ENCODE measurements at places on chromosomes 3 and 15. TPM values are rescaled to one million over a fixed set of nuclear protein-coding genes. Genes with fewer than 3 reads are reported as not detected.

ZNF639 gene
- total RNA-seq = 23.5 TPM

RAB6B gene
- total RNA-seq = 3.9 TPM

DNA sequence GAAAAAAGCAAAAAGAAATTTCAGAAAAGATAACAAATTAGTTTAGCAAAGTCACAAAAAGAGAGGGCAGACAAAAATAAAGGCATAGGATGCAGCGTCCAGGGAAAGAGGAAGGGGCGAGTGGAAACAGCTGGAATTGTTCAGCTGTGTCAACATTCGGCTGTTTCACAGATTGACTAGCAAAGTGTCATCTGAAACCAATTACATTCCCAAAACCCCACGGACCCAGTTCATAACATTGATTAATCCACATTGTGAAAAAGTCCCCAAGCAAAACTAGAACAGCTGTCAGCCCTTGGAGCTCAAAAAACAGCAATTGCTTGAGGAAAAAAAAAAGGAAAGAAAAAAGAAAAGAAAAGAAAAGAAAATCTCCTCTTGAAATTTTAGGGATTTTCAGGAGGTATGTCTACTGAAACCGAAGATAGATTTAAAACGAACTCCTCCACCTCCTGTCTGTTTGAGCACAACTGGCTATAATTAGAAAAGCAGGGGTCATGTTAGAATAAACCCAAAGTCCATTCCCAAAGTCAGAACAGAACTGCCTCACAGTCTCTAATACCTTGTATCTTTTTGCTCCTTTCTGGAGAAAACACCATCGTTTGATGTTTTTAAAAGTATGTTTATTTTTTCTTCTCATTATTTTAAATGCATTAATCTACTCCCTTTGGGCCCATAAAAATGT is 159.6 kb downstream of the RORA start:
- DNase-seq = no peak

- DNase-seq = no peak
Observed at GRCh38 chr3:74200952-74201351, 413.5 kb downstream of the CNTN3 start.

DNA sequence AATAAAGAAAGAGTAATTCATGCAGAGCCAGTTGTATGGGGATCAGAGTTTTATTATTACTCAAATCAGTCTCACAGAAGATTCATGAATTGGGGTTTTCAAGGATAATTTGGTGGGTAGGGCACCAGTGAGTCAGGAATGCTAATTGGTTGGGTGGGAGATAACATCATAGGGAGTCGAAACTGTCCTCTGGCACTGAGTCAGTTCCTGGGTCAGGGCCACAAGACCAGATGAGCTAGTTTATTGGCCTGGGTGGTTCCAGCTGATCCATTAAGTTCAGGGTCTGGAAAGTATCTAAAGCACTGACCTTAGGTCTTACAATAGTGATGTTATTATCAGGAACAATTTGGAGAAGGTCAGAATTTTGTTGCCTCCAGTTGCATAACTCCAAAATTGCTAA is 998.6 kb upstream of the EPHA6 start:
- DNase-seq = no peak

- peak; percentile 3 for DNase-seq
Observed at GRCh38 chr3:48409291-48410201, 20.3 kb downstream of the PLXNB1 start.

DNA sequence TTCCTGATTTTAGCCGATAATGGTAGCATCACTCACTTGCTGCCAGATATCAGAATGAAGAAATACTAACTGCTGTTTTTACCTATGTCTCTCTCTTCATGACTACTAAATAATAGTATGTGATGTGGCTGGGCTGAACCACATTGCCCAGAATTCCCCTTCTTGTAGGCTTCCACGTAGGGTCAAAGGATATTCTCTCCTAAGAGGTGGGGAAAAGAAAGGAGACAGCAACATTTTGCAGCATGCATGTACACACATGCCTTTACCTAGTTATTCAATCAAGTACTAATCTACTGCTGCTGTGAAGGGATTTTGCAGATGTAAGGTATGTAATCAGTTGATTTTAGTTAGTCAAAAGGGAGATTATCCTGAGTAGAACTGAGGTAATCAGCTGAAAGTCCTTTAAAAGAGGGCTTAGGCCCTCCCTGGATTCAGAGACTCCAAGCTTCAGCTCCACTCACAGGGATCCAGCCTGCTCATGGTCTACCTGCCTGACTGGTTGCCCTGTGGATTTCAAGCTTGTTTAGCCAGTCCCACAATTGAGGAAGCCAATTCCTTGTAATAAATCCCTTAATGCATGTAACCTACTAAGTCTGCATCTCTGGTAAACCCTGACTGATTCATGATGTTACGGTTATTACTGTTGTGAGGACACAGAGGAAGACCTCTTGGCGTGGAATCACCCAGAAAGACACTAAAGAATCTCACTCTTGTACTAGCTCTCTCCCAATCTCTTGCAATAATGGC is 20.4 kb downstream of the PLD1 start:
- DNase-seq = no peak

DNA sequence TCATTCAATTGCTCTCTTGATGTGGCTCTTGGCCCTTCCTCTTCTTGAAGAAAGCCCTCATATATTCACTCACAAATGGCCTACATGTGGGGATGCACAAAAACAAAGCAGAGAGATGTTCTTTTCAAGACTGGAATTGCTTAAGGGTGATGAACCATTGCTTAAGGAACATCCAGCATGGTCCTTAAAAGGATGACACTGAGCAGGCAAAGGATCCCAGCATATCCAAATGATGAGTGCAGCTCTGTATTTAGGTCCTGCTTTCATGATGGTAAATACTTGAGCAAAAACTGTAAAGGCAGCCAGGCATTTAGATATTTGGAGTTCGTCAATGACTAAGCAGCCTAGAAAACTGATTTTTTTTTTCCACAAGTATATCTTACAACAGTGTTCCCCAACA is 173.8 kb upstream of the ARRDC4 start:
- no peak for DNase-seq

DNA sequence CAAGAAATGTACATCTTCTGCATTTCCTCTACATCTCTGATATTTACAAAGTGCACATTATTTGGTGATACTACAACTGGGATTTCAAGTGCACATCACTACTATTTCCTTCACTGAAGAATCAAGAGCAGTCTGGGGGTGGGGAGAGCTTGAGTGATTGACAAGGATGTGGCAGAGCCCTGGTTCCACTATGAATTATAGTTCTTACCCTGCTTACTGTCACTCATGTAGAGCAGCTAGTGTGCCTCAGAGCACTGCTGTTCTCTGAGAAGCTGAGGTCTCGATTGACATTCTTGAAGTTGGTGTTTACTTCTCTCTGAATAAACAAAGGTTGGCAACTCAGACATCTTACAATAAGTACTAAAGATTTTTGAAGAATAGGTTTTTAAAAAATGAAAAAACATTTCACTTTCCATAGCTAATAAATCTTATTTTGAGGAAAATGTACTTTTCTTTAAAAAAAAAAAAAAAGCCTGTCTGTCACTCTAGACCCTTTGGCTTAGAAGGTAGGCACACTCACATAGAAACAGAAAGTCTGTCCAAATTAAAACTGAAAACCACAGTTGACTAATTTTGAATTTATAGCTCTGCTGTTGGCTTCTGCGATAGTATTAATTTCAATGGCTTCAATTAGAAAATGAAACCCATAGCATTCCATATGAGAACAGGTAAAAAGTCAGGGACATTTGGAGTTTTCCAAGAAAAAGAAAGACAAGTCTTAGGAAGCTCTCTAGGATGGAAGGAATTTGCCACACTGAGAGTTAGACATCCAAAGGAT is 5.6 kb downstream of the GREM1 start:
- no peak for DNase-seq

- no peak for DNase-seq
Observed at GRCh38 chr3:22979581-22979980, 223.5 kb upstream of the UBE2E2 start.

- DNase-seq = no peak
Observed at GRCh38 chr3:188059351-188059750, 94.6 kb upstream of the LPP start.

DNA sequence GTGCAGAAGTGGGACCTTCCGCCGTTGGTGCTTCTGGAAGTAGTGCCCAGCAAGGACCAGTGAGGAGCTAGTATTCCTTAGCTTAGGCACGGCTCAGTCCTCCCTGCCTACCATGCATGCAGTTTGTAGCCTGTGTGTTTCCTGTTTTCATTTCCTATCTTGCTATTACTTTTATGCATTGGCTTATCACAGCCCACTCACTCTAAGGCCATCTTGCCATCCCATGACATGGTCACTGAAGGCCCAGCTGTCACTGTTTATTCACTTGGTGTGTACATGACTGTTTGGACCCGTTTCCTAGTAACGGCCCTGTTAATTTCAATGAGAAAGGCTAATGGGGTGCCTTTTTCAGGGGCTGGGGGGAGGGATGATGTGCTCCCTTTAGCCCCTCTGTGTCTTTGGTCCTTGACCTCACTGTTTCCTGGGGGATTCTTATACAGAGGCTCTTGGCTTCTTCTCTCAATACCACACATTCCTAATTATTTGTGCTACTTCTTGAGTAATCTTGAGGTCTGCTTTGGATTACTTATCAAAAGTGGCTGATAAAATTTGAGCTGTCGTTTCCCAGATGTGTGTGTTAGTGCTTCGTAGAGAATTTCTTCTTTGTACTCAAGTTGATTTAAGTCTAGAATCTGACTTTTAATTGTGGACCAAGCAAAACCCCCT is 24.5 kb upstream of the TRAK1 start:
- no peak for DNase-seq

GRCh38 chr3:58065700-58066167 is 57.5 kb downstream of the FLNB start:
- DNase-seq = no peak

- peak; percentile 50 for DNase-seq
Observed at GRCh38 chr3:111338059-111338698, 203.8 kb upstream of the CD96 start.

- DNase-seq = no peak
Observed at GRCh38 chr3:8709801-8710507, 23.6 kb upstream of the CAV3 start.

- no peak for DNase-seq
Observed at GRCh38 chr3:29637068-29637467, 356.2 kb downstream of the RBMS3 start.

- no peak for DNase-seq
Observed at GRCh38 chr3:71785532-71786216, 726 bp upstream of the PROK2 start.
